H9 (cell line): ENCODE measurements at places on chromosomes 5 and 9. TPM values are rescaled to one million over a fixed set of nuclear protein-coding genes. Genes with fewer than 3 reads are reported as not detected.

Gene FAM221B
- total RNA-seq: not detected in 2 replicates

Gene OR1J2
- not detected in 2 replicates for total RNA-seq

DNA sequence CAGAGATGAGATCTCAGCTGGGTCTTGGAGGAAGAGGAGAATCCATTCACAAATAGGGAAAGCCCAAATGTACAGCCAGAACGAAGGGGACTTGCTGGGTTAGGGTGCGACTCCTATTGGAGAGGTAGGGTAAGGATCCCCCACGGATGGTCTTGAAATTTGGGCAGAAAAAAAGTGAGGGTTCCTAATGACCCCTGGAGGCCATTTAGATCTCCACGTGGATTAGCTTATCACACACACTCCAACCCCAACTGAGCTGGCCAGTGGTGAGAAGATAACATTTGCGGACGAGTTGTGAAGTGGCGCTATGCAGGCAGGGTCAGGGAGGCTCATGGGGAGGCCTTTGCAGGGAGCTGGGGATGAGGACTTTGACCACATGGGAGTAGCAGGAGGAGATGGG, 86.0 kb downstream of the FSTL4 start:
- H3K27ac ChIP-seq: no peak overlapping the region
- no peaks in the 10 kb centered on the region for H3K27me3 ChIP-seq
- no peak for DNase-seq
- H3K4me3 ChIP-seq: no peak overlapping the region
- no peaks in the 10 kb centered on the region for H3K36me3 ChIP-seq

DNA sequence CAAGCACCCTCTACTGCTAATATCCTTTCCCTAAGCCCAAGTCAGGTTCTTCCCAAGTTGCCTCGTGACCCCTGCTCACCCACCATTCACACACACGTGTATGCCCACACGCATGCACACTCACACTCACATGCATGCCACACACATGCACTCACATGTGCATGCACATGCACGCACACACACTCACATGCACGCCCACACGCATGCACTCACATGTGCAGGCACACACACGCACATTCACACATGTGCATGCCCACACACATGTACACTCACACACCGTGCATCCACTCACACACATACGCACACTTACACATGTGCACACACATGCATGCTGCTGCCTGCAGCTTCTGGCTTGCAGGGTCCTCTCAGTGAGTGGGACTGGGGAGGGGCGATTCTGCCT, 62.9 kb upstream of the STXBP1 start:
- peaks cover 7% of the 10 kb centered on the region; the same call in 1 of the 2 replicates for H3K36me3 ChIP-seq
- no peak overlapping the region for H3K27ac ChIP-seq
- no peak overlapping the region for H3K4me3 ChIP-seq
- H3K27me3 ChIP-seq: no peaks in the 10 kb centered on the region
- no peaks in the 10 kb centered on the region; the same call in 1 of the 2 replicates for H3K4me1 ChIP-seq

- no peaks in the 10 kb centered on the region for H3K27me3 ChIP-seq
- H3K4me1 ChIP-seq: 0 out of 2 replicates have a peak, but pooled peaks cover 2% of the 10 kb centered on the region
- peak; percentile 67 for DNase-seq
- no peak overlapping the region for H3K27ac ChIP-seq
Observed at GRCh38 chr5:172455511-172456061, 1.3 kb upstream of the SH3PXD2B start.

DNA sequence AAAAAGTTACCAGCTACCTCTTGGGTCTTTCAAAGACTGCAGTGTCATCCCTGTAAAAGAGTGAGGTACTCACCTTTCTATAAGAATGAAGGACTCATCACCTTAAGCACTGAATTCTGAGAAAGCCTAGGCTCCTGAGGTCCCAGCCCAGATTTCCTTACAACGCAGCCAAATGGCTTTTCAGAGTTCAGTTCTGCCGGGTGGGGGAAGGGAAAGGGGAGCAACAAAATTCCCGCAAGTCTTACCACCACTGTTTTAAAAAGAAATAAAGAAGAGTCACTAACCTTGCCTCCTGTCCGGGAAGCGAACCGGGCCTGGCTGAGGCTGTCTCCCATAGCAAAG, 373 bp downstream of the ADAMTS12 start:
- H3K4me3 ChIP-seq: peak overlapping the region; percentile 74
- peaks cover 9% of the 10 kb centered on the region; the same call in 1 of the 2 replicates for H3K4me1 ChIP-seq
- peaks cover 3% of the 10 kb centered on the region; the same call in 1 of the 2 replicates for H3K27me3 ChIP-seq
- no peak for DNase-seq

Gene SPINK13
- not detected in 2 replicates for total RNA-seq

Gene STRBP
- 69.9 and 74.0 TPM in 2 replicates for total RNA-seq

- H3K4me1 ChIP-seq: no peaks in the 10 kb centered on the region
- no peaks in the 10 kb centered on the region for H3K27me3 ChIP-seq
- no peaks in the 10 kb centered on the region for H3K36me3 ChIP-seq
- H3K27ac ChIP-seq: no peak overlapping the region
Observed at GRCh38 chr5:41364346-41364745, 146.1 kb downstream of the PLCXD3 start.

Gene PCDHGA7
- total RNA-seq: 0.83 and 0.88 TPM in 2 replicates

Gene GRXCR2
- not detected in 2 replicates for total RNA-seq

Gene DCTN4
- 45.1 and 48.5 TPM in 2 replicates for total RNA-seq

- H3K27me3 ChIP-seq: no peaks in the 10 kb centered on the region
- no peak for DNase-seq
- H3K36me3 ChIP-seq: peaks cover 6% of the 10 kb centered on the region
- H3K4me3 ChIP-seq: no peak overlapping the region
Observed at GRCh38 chr9:137972988-137973470, 95.4 kb downstream of the CACNA1B start.

DNA sequence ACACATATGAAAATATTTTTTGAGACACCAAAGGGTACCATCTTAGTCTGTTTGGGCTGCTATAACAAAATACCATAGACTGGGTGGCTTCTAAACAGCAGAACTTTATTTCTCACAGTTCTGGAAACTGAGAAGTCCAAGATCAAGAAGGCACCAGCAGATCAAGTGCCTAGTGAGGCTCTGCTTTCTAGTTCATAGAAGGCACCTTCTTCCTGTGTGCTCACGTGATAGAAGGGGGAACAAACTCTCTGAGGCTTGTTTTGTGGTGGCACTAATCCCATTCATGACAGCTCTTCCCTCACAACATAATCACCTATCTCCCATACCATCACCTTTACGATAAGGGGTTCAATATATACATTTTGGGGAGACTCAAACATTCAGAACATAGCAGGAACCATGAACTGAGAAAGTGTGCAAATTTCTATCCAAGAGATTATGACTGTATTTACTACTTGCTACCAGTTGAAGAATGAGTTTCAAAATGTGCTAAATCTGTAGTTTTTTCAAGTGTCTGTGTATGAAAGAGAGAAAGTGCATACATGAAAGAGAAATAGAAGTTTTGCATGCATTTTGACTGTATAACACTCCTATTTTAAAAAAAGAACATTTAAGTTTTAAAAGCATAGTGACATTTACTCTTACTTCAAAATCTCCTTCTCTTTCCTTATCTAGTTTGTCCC, 207.3 kb downstream of the PARP8 start:
- no peaks in the 10 kb centered on the region for H3K4me1 ChIP-seq
- no peak overlapping the region for H3K4me3 ChIP-seq
- DNase-seq: no peak
- H3K36me3 ChIP-seq: no peaks in the 10 kb centered on the region
- no peak overlapping the region for H3K27ac ChIP-seq

Gene GNA14
- total RNA-seq: 0.37 and 0.48 TPM in 2 replicates

- no peak overlapping the region for H3K27ac ChIP-seq
- peaks cover 4% of the 10 kb centered on the region; the same call in 1 of the 2 replicates for H3K4me1 ChIP-seq
- H3K27me3 ChIP-seq: no peaks in the 10 kb centered on the region
- DNase-seq: no peak
Observed at GRCh38 chr5:67963789-67964519, 251.6 kb upstream of the PIK3R1 start.

DNA sequence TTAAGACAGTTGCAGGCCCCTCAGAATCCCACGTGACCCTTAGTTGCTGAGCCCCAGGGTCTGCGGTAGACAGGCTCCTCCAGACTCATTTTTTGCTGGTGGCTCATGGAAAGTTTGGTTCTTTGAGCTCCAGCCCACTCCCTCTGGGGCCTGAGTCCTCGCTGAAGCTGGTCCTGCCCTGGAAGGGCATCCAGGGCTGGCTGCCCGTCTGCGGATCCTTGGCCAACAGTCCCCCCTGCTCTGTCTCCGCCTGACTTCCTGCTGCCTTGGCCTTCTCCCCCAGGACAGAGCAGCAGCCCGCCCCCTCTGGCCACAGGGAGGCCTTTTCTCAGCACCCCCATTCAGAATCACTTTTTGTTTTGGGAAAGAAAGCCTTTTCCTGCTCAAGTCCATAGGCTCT, 24.4 kb downstream of the SLC6A7 start:
- 0 out of 2 replicates have a peak, but pooled peaks cover 1% of the 10 kb centered on the region for H3K27me3 ChIP-seq
- no peak overlapping the region for H3K4me3 ChIP-seq
- H3K4me1 ChIP-seq: no peaks in the 10 kb centered on the region; the same call in 1 of the 2 replicates
- no peak overlapping the region for H3K27ac ChIP-seq

- 0 out of 2 replicates have a peak, but pooled peaks cover 2% of the 10 kb centered on the region for H3K36me3 ChIP-seq
- no peak for DNase-seq
- no peak overlapping the region for H3K4me3 ChIP-seq
- H3K4me1 ChIP-seq: no peaks in the 10 kb centered on the region
Observed at GRCh38 chr9:74277532-74277931, 219.6 kb upstream of the RORB start.

DNA sequence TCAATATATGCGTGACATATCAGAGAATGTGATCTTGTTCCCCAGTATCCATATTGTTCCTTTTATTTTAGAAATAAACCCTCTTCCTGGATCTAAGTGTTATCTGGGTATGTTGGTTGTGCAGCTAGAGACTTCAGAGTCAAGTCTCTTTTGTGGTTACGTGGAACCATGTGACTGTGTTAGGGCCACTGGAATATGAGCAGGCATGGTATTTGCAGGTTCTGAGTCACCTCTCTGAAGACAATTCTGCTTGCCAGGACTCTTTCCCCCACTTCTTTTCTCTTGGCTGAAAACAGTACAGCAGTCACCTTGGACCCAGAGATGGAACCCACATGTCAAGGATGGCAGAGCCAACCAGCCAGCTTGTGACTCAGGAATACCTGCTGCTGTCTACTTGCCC, 59.7 kb downstream of the ATP10B start:
- DNase-seq: no peak
- no peak overlapping the region for H3K27ac ChIP-seq

DNA sequence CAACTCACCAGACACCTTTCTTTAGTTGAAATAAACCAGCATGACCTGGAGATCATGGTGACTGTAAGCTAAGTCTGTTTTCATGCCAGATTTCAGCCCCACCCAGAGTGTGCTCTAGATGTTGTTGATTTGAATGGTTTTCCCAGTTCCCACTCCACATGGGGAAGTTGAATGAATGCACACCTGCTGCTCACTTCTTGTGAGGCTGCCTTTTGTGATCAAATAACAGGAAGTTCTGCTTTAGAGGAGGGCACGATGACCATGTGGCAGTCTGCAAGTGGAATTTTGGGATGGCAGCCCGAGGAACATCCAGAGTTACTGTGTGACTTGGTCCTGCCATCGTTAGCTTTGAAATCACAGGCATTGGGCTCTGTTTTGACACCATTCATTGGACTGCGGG, 18.7 kb downstream of the SLC46A2 start:
- H3K27ac ChIP-seq: no peak overlapping the region
- peaks cover 9% of the 10 kb centered on the region; the same call in 1 of the 2 replicates for H3K4me1 ChIP-seq
- DNase-seq: no peak
- no peak overlapping the region for H3K4me3 ChIP-seq
- H3K27me3 ChIP-seq: no peaks in the 10 kb centered on the region

DNA sequence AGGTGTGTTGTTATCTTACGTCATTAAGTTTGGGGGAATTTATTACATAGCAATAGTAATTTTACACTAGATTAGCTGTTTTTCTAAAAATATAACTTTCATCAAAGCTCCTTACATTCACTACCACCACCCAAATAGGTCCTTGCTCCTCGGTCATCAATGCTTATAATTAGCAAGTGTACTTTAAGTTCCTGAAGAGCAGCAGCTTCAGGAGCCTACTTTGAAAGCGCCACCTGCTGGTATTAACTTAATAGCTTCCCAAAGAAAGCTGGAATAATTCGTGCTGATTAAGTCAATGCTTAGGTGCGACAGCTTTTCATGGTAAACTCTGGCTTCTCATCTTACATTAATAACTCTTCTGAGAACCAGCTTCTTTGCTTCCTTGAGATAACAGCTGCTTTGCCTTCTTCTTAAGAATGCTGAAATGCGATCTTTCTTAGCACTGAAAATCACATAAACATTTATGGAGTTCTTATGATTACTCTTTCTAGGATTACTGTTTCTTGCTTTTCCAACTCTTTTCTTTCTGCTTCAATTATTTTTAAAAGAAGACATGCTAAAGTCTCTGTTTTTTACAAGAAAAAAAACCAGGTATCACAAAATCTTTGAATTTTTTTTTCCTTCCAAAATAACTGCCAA, 10.0 kb upstream of the C5 start:
- H3K4me3 ChIP-seq: no peak overlapping the region
- no peaks in the 10 kb centered on the region for H3K4me1 ChIP-seq
- H3K27ac ChIP-seq: no peak overlapping the region
- no peak for DNase-seq

DNA sequence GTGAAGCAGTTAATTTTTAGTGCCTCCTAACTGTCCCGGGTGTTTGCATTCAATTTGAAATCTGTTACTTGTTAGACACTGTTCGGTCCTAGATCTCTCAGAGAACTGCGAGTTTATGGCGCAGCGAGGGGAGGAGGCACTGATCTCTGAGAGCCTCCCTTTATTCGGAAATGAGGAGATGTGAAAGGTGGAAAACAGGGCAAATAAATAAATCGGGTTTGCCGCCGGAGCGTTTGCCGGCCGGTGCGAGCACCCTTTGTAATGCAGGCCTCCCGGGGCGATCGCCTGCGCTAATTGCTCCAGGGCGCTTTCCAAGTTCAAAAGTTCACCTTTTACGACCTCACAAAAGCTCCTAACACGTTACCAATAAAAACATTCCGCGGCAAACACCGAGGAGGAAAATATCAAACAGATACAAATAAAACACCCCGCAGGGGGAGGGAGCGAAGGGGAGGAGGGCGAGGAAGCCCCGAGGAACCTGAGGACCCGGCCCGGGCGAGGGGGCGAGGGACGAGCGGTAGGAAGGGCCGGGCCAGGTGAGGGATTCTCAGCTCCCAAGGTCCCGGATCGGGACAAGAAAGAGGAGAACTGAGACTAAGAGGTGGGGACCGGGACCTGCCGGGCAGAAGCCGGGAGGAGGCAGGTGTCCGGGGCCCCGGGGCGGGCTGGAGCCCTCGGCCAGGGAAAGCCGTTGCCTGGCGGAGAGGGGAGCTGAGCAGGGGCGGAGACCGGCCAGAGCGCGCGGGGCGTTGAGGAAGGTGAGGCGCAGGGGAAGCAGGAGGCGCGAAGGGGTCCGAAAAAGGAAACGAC, 1.4 kb downstream of the NR6A1 start:
- H3K4me1 ChIP-seq: peaks cover 3% of the 10 kb centered on the region; the same call in 1 of the 2 replicates
- peak overlapping the region; percentile 99 for H3K4me3 ChIP-seq
- H3K27me3 ChIP-seq: no peaks in the 10 kb centered on the region
- H3K27ac ChIP-seq: no peak overlapping the region

DNA sequence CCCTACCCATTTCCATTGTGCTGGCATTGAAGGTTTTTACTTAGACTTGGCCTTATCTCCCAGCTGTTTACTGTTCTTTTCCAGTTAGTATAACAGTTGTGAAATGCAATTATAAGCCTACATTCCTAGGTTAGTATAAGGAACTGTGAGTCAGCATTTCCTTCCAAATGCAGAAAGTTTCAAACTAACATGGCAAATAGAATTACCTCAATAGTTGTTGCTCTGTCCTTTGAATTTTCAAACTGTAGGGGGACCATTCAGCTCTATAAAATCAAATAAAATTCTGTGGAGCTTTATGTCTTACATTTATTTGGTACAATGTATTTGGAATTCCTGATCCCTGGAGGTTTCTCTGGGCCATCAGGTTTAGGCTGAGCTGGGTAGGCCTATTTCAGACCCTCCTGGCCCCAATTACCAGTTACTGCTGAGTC, 47.2 kb downstream of the ARHGEF28 start:
- DNase-seq: no peak
- no peaks in the 10 kb centered on the region for H3K36me3 ChIP-seq
- H3K27me3 ChIP-seq: no peaks in the 10 kb centered on the region
- no peak overlapping the region for H3K27ac ChIP-seq
- no peak overlapping the region for H3K4me3 ChIP-seq
